ENCODE measurements at places on chromosomes 6 and 20.
A peak's percentile ranks its signal among the peaks of the same experiment; 100 is the strongest.

- no peak for DNase-seq
Observed at GRCh38 chr20:1528811-1529210, 28.7 kb downstream of the SIRPD start.

- no peak for DNase-seq
Observed at GRCh38 chr6:83307849-83308248, 114.7 kb downstream of the RWDD2A start.

GRCh38 chr6:19929312-19929711 is 92.1 kb downstream of the ID4 start:
- DNase-seq, result no peak

GRCh38 chr6:143759666-143760065 is 81.9 kb downstream of the PHACTR2 start:
- no peak for DNase-seq

DNA sequence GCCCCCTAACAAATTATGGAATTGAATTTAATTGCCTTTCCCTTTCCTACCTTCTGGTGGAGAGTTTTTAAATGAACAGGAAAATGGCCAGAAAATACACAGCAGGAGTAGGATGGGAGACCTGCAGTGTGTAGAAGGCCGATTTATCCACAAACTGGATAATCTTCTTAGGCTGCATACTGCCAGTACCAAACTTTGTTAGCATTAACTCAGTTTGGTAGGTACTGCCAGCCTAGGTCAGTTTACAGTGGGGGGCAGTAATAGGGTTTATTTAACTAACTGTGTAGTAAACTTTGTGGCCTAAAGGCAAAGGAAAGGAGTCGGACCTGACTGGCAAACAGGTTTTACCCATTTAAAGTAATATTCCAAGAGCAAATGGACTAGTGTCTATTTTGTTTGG is 4.6 kb downstream of the NCOA3 start:
- DNase-seq, result no peak

GRCh38 chr6:104625536-104625935 is 234.2 kb downstream of the HACE1 start:
- DNase-seq, result no peak

DNA sequence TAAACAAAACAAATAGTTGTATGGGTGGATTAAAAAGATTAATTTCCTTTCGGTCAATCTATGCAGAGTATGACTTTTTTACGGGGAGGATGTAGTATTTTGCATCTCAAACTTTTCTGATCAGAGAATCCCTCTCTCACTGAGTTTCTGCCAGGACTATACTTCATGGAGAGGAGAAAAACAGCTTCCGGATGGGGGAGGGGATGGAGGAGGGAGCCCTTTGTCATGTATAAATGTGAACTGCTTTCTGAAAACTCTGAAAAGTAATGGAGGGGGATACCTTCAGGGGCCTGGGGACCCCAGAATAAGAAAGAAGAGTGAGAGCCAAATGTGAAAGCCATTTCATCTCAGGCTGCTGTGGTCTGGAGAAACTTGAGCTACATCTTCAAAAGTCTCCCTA is 173.1 kb upstream of the KCNK16 start:
- DNase-seq, result no peak

DNA sequence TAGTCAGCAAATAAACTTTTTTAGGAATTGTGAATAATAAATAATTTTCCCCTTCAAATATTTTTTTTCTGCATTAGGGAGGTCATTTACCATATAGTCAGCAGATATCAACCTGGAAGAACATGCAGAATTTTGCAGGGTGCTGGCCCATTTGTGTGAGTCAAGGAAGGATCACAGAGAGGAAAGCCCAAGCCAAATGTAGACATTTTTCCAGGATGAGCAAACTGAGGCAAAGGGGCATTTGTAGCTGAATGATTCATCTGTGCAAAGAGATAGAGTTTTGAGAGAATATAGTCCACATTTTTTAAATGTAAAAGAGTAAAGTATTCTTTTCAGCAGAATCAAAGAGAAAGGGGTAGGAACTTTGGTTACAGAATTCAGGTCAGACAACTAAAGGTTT is 555.5 kb upstream of the MARCKS start:
- no peak for DNase-seq

- DNase-seq, result no peak
Observed at GRCh38 chr6:3801960-3802359, 47.2 kb upstream of the FAM50B start.

DNA sequence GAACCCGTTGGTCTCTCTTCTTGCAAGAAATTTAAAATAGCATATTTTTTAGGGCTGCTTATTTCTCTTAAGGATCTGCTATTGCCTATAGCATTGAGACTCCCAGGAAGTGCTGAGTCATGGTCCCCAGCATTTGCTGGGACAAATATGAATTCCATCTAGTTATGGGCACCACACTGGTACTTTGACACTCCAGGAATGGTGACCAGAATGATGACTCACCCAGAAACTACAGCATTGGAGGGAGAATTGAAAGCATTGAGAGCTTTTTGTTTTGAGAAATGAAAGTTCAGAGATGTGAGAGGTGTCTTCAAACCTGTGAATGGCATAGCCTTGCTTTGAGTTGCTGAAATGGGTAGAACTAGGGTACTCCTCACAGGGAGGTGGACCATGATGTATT is 699.7 kb downstream of the DHX35 start:
- DNase-seq, result no peak

- no peak for DNase-seq
Observed at GRCh38 chr6:42257063-42257462, 39.4 kb upstream of the MRPS10 start.

- DNase-seq, result no peak
Observed at GRCh38 chr6:87738000-87738399, 36.0 kb upstream of the AKIRIN2 start.

GRCh38 chr6:161393292-161393691 is 119.4 kb upstream of the AGPAT4 start:
- DNase-seq, result no peak

DNA sequence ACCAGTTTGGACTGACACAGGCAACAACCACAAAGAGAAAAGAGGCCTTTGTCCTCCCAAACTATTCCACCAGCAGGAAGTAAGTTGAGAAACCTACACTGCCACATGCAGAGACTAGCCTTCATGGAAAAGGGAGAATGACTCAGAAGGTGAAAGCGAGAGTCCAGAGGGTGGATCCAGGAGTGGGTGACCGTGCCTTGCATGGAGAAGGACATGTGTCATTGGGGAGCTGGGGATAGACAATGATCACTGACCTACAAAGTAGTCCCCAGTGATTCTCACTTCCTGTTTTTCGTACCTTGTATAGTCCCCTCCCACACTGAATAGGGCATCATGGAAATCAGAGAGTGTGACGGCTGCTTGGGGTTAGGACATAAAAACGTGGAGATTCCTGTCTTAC is 91.9 kb downstream of the MYLK4 start:
- DNase-seq, result no peak

- DNase-seq, result no peak
Observed at GRCh38 chr20:48790473-48791003, 37.3 kb downstream of the PREX1 start.

- DNase-seq, result no peak
Observed at GRCh38 chr6:41375598-41376151, 40.3 kb downstream of the NCR2 start.

GRCh38 chr6:12077021-12077710 is 65.1 kb downstream of the HIVEP1 start:
- no peak for DNase-seq

DNA sequence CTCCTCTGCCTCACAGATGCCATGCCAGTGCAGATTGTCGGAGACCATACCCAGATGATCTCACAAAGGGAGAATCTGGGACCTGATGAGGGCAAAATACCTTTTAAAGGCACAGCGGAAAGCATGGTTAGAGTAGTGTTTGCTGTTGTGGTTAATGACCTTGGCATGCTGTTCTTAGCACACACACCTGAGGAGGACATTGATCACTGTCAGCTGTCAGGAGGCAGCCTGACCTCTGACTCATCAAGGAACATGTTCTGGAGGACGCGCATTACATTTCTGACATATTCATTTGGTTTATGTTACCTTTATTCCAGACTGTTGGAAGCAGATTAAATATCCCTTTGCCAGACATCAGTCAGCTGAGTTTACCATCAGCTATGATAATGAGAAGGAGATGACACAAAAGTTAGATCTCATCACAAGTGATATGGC is 57.1 kb downstream of the GOPC start:
- DNase-seq, result no peak

GRCh38 chr20:50015993-50016770 is 33.4 kb downstream of the SNAI1 start:
- DNase-seq, result no peak

- DNase-seq, result no peak
Observed at GRCh38 chr20:13245250-13245723, 24.2 kb downstream of the ISM1 start.

GRCh38 chr6:39801456-39802251 is 9.5 kb downstream of the DAAM2 start:
- DNase-seq, result no peak

GRCh38 chr6:32218167-32218566 is 5.7 kb downstream of the NOTCH4 start:
- no peak for DNase-seq

GRCh38 chr20:50252701-50253100 is 62.1 kb downstream of the CEBPB start:
- no peak for DNase-seq

DNA sequence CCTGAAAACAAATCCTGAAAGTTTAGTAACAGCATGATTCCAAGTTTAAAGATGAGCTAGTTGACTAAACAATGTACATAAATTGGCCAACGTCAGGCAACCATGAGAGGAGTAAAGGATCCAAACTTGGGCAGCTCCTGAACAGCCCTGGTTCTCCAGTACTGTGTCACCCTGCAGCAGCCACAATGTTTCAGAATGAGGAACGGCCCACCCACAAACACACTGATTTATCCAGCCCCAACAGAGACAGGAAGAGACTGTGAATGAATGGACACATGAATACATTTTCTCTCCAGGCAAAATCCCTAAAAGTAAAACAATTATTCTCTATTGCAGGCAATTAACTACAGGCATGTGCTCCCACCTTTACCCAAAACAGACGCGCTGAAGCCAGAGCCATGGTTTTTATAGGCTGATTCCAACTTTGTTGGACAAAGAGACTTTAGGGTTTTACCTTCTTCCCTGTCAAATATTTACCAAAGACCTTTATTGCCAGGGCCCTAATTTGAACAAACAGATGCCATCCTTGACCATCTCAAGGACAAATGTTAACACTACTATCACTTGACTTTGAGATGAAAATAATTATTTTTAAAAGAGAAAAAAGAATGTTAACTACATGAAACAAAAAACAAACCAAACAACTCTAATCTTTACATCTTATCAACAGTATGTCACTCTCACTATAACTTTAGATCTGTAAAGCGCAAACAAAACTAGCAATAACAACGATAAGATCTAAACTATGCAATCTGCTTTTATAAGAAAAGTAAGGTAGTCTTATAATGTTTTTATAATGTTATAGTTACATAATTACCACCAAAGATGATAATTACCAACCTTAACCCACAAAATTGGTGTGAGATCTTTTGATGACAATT is 22.9 kb downstream of the CNKSR3 start:
- DNase-seq, result no peak

GRCh38 chr6:158113802-158114201 is 54.3 kb downstream of the SERAC1 start:
- no peak for DNase-seq

DNA sequence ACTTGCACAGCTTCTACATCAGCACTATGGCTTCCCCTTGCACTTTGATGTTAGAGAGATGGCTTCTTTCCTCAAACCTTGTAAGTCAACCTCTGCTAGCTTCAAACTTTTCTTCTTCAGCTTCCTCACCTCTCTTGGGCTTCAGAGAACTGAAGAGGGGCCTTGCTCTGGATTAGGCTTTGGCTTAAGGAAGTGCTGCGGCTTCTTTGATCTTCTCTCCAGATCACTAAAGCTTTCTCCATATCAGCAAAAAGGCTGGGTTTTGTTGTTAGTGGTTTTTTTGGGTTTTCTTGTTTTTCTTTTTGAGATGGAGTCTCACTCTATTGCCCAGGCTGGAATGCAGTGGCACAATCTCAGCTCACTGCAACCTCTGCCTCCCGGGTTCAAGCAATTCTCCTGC is 24.0 kb downstream of the CDK5RAP1 start:
- DNase-seq, result no peak

- DNase-seq, result peak; percentile 75
Observed at GRCh38 chr6:42227173-42227850, 9.7 kb upstream of the MRPS10 start.

DNA sequence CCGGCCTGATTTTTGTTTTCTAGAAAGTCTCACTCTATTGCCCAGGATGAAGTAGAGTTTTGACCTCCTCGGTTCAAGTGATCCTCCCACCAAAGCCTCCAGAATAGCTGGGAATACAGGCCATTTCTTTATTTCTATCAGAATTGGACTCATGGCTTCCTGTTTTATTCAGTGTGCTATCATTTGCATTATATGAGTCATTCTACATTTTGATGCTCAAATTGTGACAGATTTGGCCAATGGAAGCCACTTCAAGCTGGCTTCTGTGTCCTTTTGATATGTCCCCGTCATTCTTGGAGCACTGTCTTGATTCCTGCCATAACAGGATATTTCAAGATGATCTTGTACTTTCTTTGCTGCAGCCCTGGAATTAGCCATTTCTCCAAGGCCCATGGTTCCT is 75.1 kb downstream of the CNBD2 start:
- DNase-seq, result no peak

GRCh38 chr6:125302840-125303511 is 1.2 kb upstream of the HDDC2 start:
- no peak for DNase-seq

DNA sequence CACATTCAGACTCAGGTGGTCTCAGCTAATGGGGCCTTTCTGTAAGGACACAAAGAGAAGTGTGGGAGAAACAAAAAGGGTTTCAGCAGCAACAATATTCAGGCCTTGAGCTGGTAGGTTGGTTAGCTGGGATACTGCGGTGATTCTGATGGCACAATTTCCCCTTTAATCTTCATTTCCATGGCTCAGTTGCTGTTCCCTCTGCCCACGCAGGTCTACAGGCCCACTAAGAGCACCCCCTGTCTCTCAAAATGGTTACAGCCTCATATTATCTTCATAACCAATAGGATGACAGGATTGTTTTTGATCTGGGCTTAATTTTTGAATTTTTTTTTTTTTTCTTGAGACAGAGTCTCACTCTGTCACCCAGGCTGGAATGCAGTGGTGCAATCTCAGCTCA is 48.9 kb downstream of the MYB start:
- DNase-seq, result no peak

- DNase-seq, result peak; percentile 61
Observed at GRCh38 chr6:32415521-32416019, 8.6 kb upstream of the BTNL2 start.

DNA sequence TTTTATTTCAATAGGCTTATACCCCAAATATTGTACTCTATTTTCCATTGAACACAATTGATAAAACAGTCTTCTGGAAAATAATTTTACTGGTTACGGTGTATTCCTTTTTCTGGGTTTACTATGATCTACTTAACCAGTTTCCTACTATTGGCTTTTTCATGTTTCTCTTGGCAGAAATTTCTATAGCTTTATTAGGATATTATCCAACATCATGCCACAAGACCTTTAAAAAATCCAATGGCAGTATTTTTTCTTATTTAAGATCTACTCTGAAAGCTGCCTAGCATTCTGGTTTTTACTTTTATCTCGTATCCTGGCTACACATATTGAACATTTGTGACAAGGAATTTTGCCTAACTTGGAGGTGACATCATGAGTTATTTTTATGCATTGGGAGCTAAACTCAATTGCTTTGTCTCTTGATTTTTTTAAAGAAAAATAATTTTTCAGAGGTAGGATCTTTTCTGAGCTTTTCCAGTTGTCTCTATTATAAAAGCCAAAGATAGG is 45.5 kb downstream of the SLC9A8 start:
- DNase-seq, result no peak

- DNase-seq, result no peak
Observed at GRCh38 chr6:74103417-74103816, 407.4 kb downstream of the CD109 start.

- no peak for DNase-seq
Observed at GRCh38 chr6:97394160-97394748, 111.2 kb upstream of the MMS22L start.
